Urothelium cell line (cell line): ENCODE measurements at places on chromosomes 2 and 18.

- DNase-seq = no peak
Measured at GRCh38 chr18:55206927-55207326, 247.7 kb upstream of the CCDC68 start.

- no peak for DNase-seq
Measured at GRCh38 chr2:182921234-182921633, 54.8 kb upstream of the FRZB start.

DNA sequence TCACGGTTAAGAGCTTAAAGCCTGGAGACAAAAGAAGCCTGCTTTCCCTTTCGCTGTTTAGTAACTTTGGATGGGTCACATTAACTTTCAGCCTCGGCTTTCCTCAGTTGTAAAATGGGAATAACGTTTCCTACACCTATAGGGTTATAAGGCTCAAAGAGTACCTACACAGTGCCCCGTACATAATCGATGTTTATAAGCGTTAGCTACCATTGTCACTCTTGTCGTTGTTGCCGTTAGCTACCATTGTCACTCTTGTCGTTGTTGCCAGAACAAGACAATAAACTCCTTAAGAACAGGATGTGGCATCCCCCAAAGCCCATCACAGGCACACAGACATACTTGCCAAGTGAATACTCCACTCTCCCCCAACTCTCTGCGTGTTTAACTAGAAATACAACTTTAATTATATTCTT, 901 bp upstream of the MFSD6 start:
- DNase-seq = no peak

DNA sequence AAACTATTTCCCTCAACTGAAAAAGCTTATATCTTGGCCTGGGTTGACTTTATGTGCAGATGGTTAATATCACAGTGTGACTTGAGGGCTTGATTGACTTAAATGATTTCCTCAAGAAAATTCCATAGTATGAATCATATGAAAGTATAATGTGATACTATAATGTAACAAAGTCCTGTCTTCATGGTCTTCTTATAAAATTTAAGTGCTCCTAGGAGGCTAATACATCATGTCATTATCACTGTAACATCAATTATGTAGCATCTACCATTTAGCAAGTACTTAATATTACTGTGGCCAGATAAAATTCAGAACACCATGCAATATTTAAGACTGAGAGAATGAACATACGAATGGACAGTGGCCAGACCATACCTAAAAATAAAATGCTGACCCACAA, 276.1 kb downstream of the RIT2 start:
- DNase-seq = no peak

- no peak for DNase-seq
Measured at GRCh38 chr2:172210599-172210998, 107.9 kb upstream of the DLX2 start.

DNA sequence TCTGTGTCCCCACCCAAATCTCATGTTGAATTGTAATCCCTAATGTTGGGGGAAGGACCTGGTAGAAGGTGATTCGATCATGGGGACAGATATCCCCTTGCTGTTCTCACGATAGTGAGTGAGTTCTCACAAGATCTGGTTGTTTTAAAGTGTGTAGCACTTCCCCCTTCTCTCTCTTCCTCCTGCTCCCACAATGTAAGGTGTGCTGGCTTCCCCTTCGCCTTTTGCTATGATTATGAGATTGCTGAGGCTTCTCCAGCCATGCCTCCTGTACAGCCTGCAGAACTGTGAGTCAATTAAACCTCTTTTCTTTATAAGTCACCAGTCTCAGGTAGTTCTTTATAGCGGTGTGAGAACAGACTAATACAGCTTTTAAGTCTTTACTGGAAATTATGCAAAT, 193.3 kb upstream of the RBBP8 start:
- DNase-seq = no peak

DNA sequence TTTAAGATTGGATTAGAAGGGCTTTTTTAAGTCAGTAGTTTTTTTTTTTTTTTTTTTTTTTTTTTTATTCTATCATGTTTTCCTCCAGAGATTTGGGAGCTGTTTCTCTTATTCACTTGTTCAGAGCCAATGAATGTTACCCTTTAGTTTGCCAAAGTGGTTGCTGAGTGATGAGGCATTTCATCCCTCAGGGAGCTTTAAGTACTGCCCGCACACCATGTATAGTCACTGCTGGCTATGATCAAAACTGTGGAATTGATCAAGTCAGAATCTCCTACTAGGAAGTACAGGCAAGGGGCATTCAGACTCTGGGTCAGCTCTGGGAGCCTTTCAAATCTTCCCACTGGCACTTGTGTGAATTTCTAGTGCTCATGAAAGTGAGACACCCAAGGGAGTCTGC, 201.6 kb downstream of the IKZF2 start:
- DNase-seq = no peak

GRCh38 chr18:49174478-49174877, 223.7 kb upstream of the SMAD7 start:
- no peak for DNase-seq

DNA sequence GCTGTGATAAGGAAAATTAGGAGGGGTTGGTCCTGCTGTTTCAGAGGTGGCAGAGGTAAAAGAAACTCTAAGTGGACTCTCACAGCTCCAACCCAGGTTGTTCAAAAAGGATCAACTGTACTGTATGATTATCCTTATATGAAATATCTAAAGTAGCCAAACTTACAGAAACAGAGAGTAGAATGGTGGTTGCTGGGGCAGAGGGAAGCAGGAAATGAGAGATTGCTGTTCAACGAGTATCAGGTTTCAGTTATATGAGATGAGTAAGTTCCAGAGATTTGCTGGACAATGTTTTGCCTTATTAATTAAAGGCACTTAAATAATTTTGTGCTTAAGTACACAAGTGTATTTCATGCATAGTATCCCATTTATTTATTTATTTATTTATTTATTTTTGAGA, 972.0 kb upstream of the LRRTM1 start:
- DNase-seq = no peak

- no peak for DNase-seq
Measured at GRCh38 chr2:104078431-104079157, 775.3 kb upstream of the POU3F3 start.

DNA sequence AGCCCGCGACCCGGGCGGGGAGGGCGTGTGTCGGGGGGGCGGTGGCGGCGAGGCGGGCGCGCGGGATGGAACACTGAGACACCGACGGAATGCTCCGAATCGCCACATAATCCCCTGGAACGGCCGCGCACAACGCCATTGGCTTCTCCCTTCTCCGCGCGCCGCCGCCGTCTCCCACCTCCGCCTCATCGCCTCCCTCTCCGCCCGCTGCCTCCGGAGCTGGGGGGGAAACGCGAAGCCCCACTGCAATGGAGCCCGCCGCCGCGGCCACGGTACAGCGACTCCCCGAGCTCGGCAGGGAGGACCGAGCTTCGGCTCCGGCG, at the start of gene PHLPP1:
PHLPP1 (plus strand) TSS at position 106 of the 323 bp plus-strand sequence; CDS start at position 249, 143 bp downstream.
- no peak for DNase-seq

- DNase-seq = no peak
Measured at GRCh38 chr2:226740039-226740648, 59.5 kb downstream of the IRS1 start.

GRCh38 chr2:172836347-172836821, 100.7 kb downstream of the RAPGEF4 start:
- peak; percentile 78 for DNase-seq

- DNase-seq = peak; percentile 4
Measured at GRCh38 chr2:151437630-151438029, 27.9 kb downstream of the RIF1 start.

DNA sequence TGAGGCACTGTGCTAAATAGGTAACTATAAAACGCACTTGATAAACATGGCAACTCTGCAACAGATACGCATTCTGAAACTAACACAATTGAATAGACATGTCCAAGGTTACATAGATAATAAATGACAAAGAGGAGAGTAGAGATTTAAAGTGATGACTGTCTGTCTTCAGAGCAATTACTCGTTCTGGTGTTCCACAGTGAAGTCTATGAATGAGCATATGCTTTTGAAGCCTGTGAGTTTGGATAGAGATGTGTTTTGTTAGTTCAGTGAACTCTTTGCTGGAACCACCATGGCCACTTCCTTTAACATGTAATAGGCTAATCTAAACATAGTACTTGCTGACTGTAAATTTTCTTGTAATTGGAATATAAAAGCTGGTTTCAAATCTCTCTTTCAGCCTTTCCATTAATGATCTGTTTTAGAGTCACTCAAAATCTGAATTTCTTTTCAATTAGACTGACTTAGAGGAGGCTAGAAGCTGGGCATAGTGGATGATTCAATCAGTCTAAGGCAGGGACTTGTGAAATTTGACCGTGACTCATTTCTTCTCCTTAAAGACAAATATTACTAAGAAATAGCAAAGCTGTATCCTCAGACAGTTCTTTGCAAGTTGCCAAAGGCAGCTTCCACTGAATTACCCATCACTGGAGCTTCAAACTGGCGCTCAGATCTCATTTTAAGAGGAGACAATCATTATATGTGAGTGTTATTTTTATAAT, 1130.1 kb upstream of the CELF4 start:
- no peak for DNase-seq

GRCh38 chr18:25896178-25896780, 194.1 kb downstream of the SS18 start:
- DNase-seq = peak; percentile 9

DNA sequence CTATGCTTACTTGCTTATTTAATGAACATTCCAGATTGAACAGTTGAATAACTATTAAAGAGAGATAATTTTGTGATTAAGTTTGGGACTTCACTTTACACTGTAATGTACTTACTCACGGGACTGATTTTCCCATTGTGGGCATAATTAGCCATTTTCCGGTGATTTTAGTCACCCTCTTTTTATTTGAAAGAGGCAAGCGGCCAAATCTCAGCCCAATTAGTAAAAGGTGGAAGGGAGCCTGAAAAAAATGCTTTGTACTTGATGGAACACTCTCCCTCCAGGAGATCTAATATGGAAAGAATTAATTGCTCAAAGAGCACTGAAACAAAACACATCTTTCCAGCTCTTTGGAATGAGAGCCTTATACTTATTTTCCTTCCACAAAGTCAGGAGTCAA, 50.2 kb downstream of the CALCRL start:
- DNase-seq = no peak

DNA sequence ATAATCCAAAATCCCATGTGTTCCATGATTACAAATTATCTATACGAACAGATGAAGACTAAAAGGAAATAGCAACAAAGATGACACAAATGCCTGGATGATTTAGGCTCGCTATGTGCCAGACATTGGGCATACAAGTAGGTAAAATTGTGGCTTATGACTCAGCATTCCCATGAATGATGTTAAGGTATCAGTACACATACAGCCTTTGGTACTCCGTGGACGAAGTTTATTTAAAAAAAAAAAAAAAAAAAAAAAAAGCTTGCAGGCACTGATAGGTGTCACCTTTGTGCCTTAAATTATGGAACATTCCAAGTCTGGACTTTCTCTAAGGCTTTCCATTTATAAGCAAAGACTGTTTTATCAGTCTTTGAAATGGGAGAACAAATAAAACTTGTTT, 2.7 kb downstream of the CHAC2 start:
- peak; percentile 35 for DNase-seq

GRCh38 chr2:21372654-21373053, 248.9 kb downstream of the TDRD15 start:
- no peak for DNase-seq

DNA sequence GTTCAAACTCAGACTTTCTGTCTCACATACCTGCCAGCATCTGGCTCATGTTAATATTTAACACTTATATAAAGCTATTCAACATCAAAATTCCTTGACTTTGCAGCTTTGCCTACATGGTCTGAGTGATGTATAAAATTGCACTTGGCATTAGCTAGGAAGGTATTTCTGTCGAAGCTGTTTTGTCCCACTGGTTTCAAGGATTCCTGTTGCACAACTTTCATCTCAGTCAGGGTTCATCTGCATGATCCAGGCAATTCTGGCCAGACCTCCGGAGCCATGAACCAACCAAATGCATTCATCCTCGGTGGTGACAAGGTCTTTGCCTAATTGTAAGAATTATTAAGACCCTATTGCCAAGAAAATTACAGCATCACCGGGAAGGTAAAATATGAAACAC, 185.4 kb downstream of the ZEB2 start:
- DNase-seq = no peak

GRCh38 chr2:64591188-64591587, 62.5 kb downstream of the SERTAD2 start:
- no peak for DNase-seq

GRCh38 chr2:43408407-43409160, 182.2 kb upstream of the ZFP36L2 start:
- no peak for DNase-seq

DNA sequence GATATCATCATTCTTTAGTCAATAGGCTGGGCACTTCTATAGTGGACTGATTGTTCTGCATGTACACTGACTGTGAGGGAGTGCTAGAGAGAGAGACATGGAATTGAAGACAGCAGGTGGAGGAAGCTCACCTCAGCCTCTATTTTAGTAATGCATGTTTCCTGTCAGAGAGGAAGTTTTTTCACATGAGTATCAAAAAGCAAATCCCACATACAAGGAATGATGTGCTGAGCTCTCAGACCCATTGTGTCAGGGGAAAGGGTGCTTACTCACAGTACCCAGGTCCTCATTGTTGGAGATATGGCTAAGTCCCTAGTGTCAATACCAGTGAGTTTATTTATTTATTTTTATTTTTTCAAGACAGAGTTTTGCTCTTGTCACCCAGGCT, 9.9 kb upstream of the CDK15 start:
- DNase-seq = no peak

DNA sequence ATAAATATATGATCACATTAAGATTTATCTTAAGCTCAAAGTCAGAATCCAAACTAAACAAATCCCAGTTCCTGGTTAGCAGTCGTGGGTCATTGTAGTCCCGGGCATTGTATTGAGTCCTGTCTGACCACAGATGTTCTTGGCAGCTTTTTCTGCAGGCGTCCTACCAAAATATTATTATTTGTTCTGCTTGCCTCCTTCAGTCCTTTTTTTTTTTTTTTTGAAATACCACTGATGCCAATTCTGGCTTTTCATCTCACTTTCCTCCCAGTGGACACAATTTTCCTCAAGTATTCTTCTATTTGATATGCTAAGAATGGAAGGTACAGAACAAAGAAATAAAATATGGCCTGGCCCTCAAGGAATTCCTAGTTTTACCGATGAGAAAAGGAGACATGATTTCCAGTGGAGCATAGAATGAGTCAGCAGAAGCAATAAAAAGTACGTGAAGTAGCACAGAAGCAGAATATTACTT, 151.6 kb downstream of the CSRNP3 start:
- peak; percentile 24 for DNase-seq

GRCh38 chr2:64952511-64953482, 36.4 kb upstream of the SLC1A4 start:
- DNase-seq = peak; percentile 49
